Naive thymus-derived CD4-positive, alpha-beta T cell (primary cell): ENCODE measurements at places on chromosomes 7 and 10. TPM values are rescaled to one million over a fixed set of nuclear protein-coding genes. Genes with fewer than 3 reads are reported as not detected.

Gene CRYGN
- total RNA-seq = 0.61 TPM

- no peak overlapping the region for H3K27ac ChIP-seq
- H3K27me3 ChIP-seq = no peaks in the 10 kb centered on the region
- no peak for DNase-seq
- no peak overlapping the region for H3K4me3 ChIP-seq
- no peaks in the 10 kb centered on the region for H3K4me1 ChIP-seq
Observed at GRCh38 chr7:23672033-23672432, 8.0 kb upstream of the FAM221A start.

- H3K27me3 ChIP-seq = no peaks in the 10 kb centered on the region
- no peaks in the 10 kb centered on the region for H3K36me3 ChIP-seq
- no peak for DNase-seq
- H3K4me3 ChIP-seq = no peak overlapping the region
- H3K4me1 ChIP-seq = no peaks in the 10 kb centered on the region
Observed at GRCh38 chr10:36313142-36313541, 671.0 kb upstream of the FZD8 start.

Gene GPC2
- total RNA-seq = 5.5 and 8.1 TPM in 2 replicates

DNA sequence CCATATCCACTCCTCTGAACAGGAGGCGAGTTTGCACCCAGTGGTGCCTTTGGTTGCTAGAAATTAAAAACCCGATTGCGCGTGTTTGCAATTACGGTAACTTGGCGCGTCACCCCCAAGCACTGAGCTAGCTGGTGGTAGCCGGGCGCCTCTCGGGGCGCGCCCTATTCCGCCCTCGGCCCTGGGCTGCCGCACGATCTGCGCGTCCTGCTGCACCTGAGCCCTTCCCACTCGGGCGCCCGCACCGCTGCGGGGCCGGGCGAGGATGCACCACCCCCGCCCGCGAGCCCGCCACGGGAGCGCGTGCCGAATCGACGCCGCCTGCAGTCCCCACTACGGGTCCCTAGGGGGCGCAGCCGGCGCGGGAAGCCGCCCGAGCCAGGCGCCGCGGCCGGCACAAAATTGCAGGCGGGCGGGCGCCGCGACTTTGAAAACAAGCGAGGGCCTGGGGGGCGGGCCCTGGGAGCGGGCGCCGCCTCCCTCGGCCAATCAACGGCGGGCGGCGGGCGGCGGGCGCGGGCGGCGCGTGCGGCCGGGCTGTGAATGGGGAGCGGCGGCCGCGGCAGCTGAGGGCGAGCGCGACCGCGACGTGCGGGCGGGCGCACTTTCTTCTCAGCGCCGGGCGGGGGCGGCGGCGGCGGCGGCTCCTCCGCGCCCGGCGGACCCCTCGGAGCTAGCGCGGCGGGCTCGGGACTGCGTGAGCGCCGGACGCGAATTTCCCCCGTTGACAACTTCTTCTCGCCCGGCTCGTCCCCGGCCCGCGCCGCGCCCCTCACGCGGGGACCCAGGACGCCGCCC is at the start of gene SDK1:
Gene SDK1, plus strand, starts transcription at position 602 of the 798 bp plus-strand sequence. CDS start 335 bp downstream, outside the sequence.
- no peak within 1 kb of the TSS for H3K27ac ChIP-seq
- H3K27me3 ChIP-seq = no peaks in the 10 kb centered on the region
- H3K4me3 ChIP-seq = peak within 1 kb of the TSS; percentile 53
- peak; percentile 95 for DNase-seq

GRCh38 chr7:964401-965231 is 10.1 kb upstream of the ADAP1 start:
- H3K4me3 ChIP-seq = no peak overlapping the region
- DNase-seq = no peak
- H3K4me1 ChIP-seq = peaks cover 5% of the 10 kb centered on the region
- H3K27me3 ChIP-seq = no peaks in the 10 kb centered on the region

Gene CALHM3
- not detected for total RNA-seq

GRCh38 chr7:1329966-1330800 is 97.5 kb downstream of the UNCX start:
- no peaks in the 10 kb centered on the region for H3K36me3 ChIP-seq
- no peaks in the 10 kb centered on the region for H3K4me1 ChIP-seq
- no peak overlapping the region for H3K27ac ChIP-seq
- DNase-seq = no peak

GRCh38 chr7:7897949-7898515 is 70.6 kb upstream of the GLCCI1 start:
- H3K4me3 ChIP-seq = no peak overlapping the region
- H3K27ac ChIP-seq = no peak overlapping the region
- no peaks in the 10 kb centered on the region for H3K36me3 ChIP-seq
- no peak for DNase-seq

Gene CNPY1
- not detected for total RNA-seq

DNA sequence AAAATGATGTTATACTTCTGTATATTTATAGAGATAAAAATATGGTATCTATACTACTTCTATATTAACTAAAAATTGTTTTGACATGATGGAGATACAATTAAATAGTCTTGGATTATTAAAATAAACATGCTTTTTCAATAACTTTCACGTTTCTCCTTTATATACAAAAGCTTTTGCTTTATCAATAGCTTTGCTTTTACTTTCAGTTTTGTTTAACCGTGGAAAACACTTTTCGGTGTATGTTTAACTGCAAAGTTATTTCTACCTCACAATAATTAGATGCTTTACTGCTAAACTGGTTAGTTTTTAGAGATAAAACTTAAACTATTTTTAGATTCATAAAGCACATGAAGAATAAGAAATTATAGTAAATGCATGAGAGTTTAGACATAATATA is 432.1 kb upstream of the PCDH15 start:
- H3K27ac ChIP-seq = no peak overlapping the region
- no peaks in the 10 kb centered on the region for H3K36me3 ChIP-seq
- H3K4me1 ChIP-seq = no peaks in the 10 kb centered on the region

Gene SGCE
- not detected for total RNA-seq

DNA sequence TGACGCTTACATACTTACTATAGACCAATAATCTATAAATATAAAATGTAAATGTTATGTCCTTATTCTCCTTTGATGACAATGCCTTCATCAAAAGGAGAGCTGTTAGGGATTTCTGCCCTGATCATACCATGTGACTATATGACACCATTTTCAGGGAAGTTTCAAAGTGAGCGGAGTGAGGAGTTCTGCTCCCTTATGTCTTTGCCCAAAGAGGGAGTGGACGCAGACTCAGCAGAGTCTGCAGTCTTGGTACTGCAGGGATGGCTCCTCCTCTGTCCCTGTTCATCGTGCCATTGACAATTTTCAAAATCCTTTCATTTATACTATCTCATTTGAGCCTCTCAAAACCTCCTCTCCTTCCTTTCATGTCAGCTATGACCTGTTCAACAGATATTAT is 27.9 kb downstream of the HYAL4 start:
- no peak for DNase-seq
- no peak overlapping the region for H3K4me3 ChIP-seq
- no peaks in the 10 kb centered on the region for H3K27me3 ChIP-seq
- no peaks in the 10 kb centered on the region for H3K36me3 ChIP-seq
- no peak overlapping the region for H3K27ac ChIP-seq
- no peaks in the 10 kb centered on the region for H3K4me1 ChIP-seq

DNA sequence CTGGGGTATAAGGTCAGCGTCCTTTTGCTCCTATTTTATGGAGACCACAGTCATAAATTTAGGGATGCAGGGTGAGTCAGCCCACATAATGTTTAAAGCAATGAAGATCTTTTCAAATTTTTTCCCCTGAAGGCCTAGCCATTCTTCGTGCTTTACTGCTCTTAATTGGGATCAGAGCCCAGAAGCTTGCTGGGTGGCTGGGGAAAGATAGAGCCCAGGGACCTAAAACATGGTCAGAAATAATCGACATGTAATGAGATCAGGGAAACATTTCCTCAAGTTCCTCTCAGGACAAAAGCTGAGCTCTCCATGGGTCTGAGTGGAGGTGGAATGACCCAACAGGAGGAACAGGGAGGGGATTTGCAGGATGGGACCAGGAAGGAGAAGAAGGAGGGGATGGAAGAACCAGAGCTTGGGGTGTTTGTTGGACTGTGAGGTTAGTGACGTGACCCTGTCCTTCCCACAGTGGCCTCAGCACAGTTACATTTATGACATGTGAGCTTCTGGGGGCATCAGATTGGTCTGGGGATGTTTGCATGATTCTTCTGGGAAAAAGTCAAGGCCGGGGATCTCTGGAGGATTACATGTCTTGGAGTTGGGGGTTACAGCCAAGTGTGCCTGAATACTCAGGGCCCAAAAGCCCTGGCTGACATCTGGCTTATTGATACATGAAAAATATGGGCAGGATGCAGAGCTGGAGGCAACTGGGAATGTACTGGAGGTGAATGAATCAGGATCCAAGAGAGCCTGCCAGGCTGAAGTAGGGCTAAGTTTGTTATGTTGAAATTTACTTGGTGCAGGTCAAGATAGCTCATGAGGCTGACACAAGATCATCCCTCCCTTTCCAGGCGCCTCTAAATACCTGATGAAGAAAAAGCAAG is 477.9 kb downstream of the RPS24 start:
- H3K27ac ChIP-seq = no peak overlapping the region
- no peaks in the 10 kb centered on the region for H3K36me3 ChIP-seq
- no peaks in the 10 kb centered on the region for H3K27me3 ChIP-seq
- H3K4me3 ChIP-seq = no peak overlapping the region
- no peaks in the 10 kb centered on the region for H3K4me1 ChIP-seq

- H3K4me3 ChIP-seq = no peak overlapping the region
- H3K27ac ChIP-seq = peak overlapping the region; percentile 50
- H3K4me1 ChIP-seq = peaks cover 33% of the 10 kb centered on the region
Observed at GRCh38 chr10:132420981-132421846, 24.2 kb downstream of the PWWP2B start.
